ENCODE measurements at places on chromosomes 1 and 21.

DNA sequence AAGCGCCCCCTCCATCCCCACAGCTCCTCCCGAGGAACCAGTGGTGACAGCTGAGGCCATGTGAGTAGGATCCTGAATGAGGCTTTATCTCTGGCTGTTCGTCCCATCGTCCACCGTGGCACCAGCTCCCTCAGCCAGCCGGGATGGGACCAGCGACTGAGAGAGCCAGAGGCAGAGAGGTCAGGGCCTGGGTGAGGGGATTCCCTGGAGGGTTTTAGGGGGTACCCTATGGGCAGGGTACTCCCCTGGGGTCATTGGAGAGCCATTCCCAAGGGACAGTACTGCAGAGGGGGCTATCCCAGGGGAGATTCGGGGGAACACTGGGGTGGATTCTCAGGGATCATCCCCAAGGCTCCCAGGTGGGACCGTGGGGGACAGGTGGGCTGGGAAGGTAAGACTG lies 2.4 kb downstream of the TMEM125 start:
- DNase-seq: peak; percentile 43

DNA sequence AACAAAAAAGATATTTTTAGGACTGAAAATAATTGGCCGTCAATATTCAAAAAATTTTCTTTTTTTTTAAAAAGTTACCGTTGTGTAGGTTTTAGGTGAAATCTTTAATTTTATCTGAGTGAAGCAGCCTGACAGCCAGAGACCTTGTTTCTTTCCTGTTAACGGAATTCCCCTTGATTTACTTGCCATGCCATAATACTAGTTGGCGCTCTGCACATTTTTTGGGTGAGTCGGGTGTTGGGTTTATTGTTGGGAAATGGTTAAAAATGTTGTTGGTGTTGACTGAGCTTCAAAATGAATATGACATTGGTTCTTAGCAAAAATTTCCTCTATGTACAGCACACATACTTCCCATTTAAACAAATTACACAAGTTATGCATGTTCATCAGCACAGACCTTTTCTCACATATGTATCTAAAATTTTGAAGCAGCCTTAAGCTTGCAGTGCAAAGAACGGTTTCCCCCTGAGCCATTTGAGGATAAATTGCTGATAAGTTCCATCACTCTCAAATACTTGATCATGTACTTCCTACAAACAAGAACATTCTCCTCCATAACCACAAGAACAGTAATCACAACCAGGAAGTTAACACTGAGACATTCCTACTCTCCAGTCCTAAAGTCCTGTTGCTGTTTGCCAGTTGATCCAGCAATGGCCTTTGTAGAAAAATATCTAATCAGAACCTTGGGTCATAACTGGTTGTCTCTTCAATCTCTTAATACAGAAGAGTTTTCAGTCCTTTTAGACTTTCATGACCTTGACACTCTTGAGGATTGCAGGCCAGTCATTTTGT lies 34.2 kb downstream of the CAMTA1 start:
- no peak for DNase-seq

GRCh38 chr21:35719080-35719479 lies 341.2 kb downstream of the SETD4 start:
- DNase-seq: no peak

DNA sequence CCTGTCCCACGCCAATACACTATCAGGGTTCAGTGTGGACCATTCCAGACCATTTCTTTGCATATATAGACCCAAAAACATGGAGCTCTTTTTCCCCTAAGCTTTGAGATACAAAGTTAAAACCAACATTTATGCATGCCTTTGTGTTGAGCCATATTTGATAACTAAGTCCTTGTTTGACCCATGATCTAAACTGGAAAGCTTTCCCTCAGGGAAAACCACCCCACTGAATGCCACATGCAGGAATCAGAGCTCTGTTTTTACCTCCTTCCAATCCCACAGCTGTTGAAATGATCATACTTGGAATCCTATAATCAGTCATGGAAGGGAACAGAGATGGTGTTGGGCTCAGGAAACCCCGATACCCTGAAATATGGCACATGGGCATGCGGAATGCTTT lies 14.8 kb upstream of the SLC45A1 start:
- no peak for DNase-seq

GRCh38 chr1:203390298-203390697 lies 39.4 kb upstream of the FMOD start:
- DNase-seq: no peak

DNA sequence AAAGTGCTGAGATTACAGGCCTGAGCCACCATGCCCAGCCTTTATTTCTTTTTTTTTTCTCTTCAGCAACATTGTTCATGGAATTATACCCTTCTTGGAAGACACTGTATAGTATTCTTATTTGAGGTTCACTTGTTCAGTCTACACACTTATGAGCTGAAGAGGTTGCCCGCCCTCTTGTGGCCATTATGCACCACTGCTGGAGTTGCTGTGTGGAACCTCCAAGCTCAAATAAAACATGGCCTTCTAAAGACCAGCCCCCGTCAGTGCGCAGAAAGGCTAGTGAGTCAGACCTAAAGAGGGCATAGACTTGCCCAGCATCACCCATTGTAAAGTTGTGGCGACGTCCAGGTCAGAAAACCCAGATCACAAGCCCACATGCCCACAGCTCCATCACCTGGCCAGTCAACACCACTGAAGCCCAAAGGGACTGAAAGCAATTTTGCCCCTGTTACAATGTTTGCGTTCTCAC lies 20.4 kb downstream of the LURAP1 start:
- DNase-seq: peak; percentile 41
